Stimulated activated CD4-positive, alpha-beta T cell treated with anti-CD3 and anti-CD28 coated beads, Interleukin-15, amount 100 ng/mL, for 48 hours (primary cell): ENCODE measurements at places on chromosomes 2 and 18.

GRCh38 chr2:200809506-200810251, 2.0 kb upstream of the BZW1 start:
- DNase-seq, result no peak

DNA sequence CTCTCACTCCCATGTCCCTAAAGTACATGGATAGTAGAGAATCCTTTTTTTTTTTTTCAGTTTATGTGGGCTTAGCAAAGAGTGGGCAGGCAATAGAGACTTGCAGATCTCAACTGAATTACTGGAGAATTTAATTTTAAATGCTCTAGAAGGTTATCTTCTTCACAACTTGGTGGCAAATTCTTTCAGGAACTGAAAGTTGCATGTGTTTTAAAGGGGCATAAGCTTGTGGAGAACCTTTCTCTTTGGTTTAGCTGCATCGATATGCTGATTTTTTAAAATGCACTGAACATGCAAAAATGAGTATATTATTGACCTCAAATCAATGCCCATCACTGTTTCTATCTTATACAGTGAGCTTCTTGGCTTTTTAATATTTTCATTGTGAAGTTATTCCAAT, 24.9 kb upstream of the GALNT3 start:
- no peak for DNase-seq

DNA sequence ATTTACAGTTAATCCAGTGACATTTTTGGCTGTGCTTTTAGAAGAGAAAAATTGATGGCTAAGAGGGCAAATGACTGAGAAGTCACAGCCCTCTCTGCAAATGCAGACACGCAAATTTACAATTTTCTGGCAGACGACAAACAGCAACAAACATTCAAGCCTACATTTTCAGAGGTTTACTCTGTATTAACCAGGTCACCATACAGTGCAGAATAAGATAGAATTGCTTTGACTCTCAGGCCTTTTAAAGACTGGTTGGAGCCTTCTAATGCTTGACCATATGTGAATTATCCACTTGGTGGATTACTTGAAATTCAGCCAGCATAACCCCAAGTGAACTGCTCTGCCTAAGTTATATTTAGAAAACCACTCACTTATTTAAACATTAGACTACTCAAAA, 280.9 kb upstream of the STON1 start:
- no peak for DNase-seq

DNA sequence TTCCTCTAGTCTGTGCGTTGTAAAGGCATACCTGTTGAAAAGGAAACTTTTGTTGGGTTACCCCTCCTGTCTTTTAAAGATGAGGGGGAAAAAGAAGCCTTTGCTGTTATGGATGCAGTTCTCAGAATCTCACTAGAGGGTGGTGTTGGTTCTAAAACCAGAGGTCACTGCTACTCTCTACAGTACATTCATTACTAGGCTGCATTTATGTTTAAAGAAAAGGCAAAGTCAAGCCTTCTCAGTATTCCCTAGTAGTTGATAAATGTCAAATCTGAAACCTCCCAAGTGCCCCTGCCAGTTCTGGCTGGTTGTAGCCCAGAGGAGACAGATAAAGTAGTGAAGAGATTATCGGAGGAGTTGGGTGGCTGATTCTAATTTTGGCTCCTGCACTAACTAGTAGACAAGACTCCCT, 1.4 kb upstream of the PLCL1 start:
- DNase-seq, result no peak

DNA sequence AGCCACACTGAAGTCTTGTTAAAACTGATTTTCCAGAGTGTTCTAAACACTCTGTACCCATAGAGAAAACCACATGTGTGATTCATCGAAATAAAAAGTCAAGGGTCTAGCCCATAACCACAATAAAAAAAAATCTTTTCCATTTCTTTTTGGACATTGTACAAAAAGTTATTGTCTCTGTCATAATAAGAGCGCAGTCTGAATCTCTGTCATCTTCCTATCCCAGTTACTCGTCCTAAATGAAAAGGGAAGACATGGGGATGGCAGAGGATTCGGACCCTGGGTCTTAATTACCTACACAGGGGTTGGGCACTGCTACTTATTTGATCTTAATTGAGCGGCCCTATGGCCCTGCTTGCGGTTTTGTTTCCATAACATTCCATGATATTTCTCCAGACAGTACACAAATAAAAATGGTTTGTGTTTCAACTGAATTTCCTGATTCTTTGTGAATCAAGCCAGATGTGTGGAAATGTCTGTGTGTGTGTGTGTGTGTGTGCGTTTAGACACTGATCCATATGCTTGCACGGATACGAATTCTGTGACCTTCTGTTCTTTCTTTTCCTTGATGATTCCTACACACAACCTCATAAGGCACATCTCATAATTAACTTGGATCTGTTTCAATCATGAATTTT, 133.4 kb upstream of the SPATS2L start:
- DNase-seq, result no peak

- DNase-seq, result no peak
These were observed 68.8 kb downstream of the HNRNPLL start for GRCh38 chr2:38533757-38534545.

DNA sequence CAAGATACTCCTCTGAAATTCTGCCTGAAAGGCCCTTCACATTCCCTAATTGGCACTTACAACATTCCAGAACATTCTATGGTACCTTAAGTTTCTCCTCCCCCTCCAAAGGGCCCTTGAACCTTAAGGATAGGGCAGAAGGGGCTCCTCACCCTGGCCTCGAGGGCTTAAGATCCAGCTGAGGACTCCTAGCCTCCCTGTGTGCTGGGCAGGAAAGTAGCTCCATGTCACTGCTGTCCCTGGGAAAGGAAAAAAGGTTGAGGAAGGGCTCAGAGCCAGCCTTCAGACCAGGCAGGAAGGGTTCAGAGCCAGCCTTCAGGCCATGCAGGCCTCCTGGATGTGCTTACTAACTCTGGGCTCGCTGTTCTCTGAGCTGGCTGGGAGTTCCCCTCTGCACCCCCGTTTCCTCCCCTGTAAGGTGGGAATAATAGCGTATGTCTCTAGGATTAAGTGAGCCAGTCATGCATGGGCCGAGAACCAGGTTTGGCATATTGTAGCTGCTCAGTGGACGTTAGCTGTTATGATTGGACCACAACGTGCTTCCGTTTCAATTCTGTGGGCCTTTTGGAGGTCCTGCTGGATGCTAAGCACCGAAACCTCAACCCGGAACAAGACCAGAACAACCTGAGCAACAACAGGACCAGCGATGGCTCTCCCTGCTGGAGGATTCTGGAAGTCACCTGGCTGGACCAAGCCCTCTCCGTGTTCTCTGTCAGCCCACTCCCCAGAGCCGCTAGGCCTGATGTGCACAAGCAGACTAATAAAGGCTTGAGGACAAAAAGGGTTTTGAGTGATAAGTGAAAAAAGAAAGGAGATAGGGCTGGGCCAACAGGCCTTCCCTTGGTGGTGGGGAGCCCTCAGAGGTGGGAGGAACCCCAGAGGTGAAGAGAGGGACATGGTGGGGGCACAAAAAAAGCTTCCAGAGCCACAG, 1.0 kb upstream of the B3GNT7 start:
- no peak for DNase-seq

GRCh38 chr2:36277146-36277808, 78.3 kb upstream of the CRIM1 start:
- DNase-seq, result peak; percentile 19

GRCh38 chr2:63465633-63466032, 122.6 kb downstream of the WDPCP start:
- no peak for DNase-seq

DNA sequence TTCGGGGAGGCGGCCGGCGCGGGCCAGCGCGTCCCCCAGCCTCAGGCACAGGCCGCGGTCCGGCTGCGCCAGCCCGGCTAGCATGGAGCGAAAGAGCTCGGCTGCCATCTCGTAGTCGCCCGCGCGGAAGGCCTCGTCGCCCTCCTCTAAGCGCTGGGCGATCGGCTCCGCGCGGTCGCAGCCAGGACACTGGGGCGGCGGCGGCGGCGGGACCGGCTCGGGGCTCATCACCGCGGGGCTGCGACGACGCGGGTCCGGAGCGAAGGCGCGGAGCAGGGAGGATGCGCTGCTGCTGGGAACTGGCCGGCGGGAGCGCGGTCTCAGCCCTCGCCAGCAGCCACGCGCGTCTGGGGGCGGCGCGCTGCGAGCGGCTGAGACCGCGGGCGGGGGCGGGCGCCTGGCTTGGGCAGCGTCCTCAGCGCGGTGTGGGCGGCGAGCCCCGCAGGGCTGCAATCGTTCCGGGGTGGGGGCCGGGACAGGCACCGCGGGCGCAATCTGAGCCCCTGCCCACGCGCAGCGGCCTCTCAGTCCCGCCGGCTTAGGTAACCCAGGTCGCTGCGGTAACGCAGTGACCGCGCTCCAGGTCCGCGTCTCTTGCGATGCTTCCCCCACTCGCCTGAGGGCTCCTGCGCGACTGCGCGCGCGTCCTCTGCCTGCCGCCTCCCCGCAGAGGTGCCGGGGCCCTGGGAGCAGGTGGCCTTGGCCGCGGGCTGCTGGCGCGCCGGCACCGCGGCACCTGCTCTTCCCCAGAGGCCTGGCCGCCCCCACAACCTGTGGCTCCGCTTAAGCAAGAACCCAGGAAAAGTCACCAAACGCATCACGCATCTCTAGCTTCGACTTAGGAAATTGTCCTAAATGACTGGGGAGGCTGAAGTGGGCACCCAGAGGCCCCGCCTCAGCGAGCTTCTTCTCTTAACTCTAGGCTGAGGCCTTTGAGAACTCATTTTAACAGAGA, at the start of gene LONRF2:
TSS of gene LONRF2 (minus strand) at position 636 of the 955 bp plus-strand sequence. CDS start at position 228, 408 bp downstream.
- DNase-seq, result no peak

- DNase-seq, result no peak
These were observed 10.1 kb downstream of the COL4A4 start for GRCh38 chr2:227153758-227154486.

DNA sequence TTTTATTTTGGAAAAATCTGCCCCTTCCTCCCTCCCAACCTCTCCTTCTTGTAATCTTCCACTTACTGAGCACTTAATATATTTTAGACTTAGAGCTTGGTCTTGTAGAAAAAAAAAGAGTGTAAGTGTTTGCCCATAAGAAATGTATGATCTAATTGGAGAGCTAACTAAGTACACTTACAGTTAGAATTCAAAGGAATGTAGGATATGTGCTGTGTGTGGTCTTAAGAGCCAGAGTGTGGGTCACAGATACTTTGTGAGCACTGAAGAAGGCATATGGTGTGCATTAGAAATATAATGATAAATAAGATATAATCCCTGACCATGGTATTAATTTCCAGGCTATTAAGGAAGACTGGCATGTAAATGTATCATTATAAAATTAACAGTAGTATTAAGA, 91.8 kb upstream of the ZNF521 start:
- no peak for DNase-seq

GRCh38 chr2:223771475-223771874, 65.9 kb downstream of the AP1S3 start:
- DNase-seq, result no peak

DNA sequence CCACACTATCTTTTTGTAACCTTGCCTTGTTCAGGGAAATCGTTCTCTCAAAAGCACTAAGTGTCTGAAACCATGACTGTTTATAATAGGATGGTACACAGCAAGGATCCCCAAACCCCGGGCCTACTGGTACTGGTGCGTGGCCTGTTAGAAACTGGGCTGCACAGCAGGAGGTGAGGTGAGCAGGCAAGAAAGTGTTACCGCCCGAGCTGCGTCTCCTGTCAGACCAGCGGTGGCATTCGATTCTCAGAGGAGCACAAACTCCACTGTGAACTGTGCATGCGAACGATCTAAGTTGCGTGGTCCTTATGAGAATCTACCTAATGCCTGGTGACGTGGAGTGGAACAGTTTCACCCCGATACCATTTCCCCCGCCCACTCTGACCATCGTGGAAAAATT, 81.8 kb upstream of the KCNJ3 start:
- no peak for DNase-seq
